GM03348 (cell line): ENCODE measurements at places on chromosomes 5 and 9.

DNA sequence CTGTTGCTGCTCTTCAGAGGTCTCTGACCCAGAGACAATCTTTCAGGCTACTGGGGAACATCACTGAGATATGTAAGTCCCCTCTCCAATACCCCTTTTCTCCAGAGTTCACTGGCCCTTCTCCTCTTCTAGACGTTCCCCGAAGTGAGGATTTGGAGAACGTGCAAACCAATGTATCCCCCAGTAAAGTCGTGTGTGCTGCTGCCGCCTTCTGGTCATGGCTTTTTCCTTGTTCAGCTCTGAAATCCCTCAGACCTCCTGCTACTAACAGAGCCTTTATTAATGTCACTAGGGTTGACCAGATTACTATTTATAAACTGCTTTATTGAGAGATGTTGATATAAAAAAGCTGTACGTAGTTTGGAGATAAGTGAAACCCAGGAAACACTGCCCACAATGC is 1028.6 kb downstream of the CDH9 start:
- no peak for DNase-seq

- no peak for DNase-seq
Observed at GRCh38 chr9:84955155-84955554, 285.6 kb downstream of the NTRK2 start.

DNA sequence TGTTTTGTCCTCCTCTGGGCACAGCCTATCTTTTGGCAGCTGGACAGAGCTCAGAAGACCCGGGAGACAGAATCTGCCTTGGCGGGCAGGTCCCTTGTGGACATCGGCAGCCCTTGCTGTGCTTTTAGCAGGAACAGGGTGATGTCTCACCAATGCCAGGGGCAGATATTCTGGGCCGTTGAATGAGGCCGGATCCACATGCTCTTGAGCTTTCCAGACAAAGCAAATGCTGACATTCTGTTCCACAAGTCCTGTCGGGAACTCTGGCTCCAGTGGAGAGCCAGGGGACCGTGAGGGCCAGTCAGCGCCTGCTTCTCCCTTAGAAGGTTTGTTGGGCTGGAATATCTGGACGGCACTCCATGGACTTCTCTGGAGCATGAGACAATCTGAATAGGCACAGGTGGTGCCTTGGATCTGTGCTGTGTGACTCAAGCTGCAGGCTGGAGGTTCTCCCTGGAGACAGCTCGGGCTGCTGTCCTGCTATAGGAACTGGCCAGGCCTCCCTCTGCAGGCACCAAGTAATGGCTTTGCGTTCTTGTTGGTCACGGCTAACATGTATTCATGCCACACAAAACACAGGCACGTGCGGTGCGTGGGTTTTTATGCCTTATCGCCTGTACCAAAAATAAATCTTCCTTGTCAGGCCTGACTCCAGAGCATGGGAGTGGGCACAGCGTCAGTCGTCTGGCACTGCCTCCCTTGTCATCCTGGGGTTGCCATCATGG is 80.3 kb downstream of the GADD45G start:
- no peak for DNase-seq

DNA sequence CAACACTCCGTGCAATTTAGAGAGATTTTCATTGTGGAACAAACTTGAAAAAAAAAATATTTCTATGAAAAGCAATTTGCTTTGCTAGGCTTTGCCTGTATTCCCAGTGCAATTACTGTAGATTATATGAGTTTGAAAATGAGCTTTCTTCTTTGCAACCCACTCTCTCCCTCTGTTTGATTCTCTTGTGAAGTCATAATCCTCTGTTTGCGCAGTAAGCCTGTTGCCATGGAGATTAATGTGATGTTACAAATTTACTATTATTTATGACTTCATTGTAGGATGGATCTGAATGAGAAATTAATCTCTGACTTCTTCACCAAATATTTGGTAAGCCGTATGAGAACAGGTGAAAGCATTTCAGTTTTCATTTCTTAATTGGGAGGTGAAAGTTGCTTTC is 320.3 kb downstream of the SPATA31D1 start:
- DNase-seq, result no peak

- DNase-seq, result no peak
Observed at GRCh38 chr5:170756691-170757090, 26.8 kb upstream of the GABRP start.

- DNase-seq, result peak; percentile 11
Observed at GRCh38 chr9:112411626-112412027, 31.7 kb downstream of the HSDL2 start.

DNA sequence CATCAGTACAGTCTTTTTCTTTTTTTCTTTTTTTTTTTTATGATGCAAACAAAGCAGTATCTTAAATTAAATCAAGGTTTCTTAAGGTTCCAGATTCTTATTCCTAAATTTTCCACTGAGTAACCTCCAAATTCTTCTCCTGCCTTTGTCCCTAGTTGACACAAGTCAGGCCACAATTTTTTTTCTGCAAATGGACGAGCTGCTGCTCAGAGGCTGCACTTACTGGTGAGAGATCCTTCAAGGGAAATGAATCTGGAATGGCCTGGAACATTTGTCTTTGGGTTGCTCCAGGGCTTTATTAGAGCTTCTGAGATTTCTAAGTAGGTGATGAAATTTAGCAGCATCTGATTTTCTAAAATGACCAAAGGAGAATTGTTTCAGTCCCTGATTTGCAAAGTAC is 39.3 kb downstream of the PIK3R1 start:
- DNase-seq, result no peak

DNA sequence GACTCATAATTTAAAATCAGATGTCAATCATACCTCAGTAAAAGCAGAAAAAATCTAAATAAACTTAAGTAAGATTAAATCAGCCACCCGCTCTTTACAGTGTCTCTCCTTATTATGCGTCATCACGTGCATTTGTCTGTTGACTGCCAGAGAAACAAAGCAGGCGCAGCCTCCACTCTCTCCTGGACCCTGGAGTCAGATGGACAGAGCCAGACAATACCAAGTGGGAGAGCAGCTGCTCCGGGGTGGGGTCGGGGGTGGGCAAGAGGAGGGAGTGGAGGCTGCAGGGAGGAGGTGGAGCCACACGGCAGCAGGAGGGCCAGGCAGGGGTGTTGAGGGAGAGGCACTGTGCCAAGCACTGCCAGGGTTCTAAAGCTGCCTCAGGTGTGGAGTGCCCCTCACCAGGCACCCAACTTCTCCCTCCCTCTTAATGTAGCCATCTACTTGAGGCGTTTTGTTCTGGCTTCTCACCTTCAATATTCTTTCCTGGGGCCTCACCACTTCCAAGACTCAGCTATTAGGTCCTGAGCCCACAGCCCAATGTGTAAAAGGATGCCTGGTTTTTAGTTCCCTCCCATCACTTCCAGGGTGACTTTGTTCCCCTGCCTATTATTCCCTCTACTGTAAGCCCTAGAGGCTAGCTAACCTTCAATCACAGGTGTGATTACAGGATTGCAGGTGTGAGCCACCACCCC is 96.3 kb downstream of the GLDC start:
- DNase-seq, result no peak

DNA sequence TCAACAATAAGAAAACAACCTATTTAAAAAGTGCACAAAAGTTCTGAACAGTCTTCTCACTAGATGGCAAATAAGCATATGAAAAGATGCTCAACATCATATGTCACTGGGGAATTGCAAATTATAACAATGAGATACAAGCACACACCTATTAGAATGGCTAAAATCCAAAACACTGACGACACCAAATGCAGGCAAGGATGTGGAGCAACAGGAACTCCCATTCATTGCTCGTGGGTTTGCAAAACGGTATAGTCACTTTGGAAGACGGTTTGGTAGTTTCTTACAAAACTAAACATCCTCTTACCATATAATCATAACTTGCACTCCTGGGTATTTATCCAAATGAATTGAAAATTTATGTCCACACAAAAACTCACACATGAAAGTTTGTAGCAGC is 100.9 kb upstream of the TBC1D2 start:
- DNase-seq, result no peak

GRCh38 chr9:105281926-105282325 is 37.5 kb downstream of the SLC44A1 start:
- no peak for DNase-seq

GRCh38 chr5:88727705-88728313 is 155.2 kb downstream of the MEF2C start:
- DNase-seq, result peak; percentile 16

DNA sequence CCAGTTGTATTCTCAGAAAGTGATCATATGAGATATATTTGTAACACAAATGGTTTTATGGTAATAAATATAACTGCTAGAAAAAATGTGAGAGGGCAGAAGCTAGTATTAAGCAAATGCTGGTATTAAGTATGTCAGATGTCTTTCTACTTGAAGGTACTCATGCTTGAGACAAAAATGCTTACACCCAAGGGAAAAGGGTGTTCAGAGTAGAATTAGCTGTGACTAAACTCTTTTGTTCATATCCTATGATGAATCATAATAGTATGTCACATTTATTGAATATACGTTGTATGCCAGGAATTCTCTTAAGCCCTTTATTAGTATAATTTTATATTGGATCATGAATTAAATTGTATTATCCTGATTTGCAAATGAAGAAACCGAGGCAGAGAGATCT is 2.2 kb downstream of the ADGRV1 start:
- DNase-seq, result no peak

DNA sequence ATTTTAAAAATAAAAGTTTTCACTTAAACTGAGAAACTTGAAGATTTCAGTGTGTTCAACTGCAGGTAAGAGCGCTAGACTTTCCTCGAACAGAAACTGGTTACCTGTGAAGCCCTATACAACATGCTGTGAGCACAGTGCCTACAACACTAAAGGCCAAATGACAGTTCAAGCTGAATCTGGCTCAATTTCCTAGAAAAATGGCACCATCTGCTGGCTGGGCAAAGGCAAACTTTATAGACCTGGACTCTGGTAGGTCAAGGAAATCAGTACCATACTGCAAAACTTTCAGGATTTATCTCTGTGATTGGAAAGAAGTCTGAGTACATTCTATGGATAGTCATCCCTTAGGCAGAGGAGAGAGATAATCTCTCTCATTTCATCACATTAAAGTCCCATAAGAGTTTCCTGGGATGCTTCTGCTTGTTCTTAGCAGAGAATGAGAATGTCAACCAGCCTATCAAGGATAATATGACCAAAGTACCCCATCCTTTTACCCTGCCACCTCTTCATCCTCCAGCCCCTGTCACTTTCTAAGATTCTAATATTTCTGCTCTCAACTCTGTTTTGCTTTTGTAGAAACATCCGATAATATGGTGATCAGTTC is 31.8 kb upstream of the FOXB2 start:
- DNase-seq, result peak; percentile 67

DNA sequence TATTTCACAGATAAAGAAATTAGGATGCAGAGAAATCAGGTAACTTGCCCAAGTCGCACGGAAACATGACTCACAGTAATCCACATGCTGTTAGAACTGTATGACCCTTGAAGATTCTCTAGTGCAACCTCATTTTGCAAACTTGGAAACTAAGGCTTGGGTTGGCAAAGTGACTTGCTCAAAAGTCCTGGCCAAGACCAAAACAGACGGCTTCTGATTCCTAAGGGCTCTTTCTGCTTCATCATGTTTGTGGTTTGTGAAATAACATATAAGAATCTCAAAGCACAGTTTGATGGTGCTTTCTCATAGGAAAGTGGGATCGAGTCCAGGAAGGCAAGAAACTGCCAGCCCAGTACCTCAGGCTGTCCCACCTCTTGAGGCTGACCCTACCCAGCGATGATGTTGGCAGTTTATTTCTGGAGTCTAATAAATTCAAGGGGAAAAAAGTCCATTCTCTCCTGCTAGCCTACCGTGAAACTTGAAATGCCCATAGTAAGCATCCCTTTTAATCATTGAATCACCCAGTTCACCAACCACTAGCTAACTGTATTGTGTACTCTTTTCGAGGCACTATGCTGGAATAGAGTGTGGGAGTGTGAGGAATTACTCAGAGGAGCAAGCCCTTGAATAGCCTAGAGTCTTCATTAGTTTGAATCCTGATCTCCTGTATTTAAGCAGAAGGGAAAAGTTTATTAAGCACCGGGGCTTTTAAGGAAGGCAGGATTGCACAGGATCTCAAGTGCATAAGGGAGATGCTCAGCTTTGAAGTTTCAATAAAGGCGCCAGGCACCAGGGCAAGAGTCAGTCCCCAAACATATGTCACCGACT is 14.1 kb downstream of the CAPSL start:
- peak; percentile 64 for DNase-seq

- peak; percentile 12 for DNase-seq
Observed at GRCh38 chr5:73605223-73606087, 20.5 kb upstream of the ARHGEF28 start.

DNA sequence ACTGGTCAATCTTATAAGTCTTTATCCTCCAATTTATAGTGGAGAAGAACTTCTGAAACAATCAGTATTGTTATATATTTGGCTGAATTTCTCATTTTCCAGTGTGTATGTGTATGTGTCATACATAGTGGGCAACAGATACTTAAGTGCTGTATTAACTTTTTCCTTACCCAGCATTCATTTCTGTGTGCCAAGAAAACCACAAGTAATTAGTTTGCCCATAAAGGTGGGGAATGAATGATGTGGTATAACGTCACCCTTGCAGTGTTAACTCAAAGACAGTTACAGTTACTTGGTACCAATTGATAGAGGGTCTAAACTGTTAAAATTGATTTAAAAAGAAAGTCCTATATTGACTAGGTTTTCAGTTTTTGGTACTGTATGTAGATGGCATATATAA is 2.0 kb downstream of the OGN start:
- DNase-seq, result no peak

DNA sequence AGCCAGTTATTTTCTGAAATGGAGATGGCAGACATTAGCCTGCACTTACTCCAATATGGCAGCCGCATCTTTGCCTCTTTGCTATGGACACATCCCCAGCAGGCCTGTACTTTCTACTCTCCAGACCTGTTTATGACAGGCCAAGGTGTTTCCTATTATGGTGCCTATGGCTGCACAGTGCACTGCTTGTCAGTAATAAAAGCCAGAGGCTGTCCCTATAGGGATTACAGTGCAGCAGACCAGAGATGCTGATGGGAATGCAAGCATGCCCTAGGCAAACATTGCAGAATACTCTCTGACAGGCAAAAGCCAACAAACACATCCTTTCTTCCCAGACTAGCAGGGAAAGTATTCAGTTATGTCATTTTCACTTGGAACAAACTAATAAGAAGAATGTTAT is 442.9 kb downstream of the RAB3C start:
- no peak for DNase-seq

DNA sequence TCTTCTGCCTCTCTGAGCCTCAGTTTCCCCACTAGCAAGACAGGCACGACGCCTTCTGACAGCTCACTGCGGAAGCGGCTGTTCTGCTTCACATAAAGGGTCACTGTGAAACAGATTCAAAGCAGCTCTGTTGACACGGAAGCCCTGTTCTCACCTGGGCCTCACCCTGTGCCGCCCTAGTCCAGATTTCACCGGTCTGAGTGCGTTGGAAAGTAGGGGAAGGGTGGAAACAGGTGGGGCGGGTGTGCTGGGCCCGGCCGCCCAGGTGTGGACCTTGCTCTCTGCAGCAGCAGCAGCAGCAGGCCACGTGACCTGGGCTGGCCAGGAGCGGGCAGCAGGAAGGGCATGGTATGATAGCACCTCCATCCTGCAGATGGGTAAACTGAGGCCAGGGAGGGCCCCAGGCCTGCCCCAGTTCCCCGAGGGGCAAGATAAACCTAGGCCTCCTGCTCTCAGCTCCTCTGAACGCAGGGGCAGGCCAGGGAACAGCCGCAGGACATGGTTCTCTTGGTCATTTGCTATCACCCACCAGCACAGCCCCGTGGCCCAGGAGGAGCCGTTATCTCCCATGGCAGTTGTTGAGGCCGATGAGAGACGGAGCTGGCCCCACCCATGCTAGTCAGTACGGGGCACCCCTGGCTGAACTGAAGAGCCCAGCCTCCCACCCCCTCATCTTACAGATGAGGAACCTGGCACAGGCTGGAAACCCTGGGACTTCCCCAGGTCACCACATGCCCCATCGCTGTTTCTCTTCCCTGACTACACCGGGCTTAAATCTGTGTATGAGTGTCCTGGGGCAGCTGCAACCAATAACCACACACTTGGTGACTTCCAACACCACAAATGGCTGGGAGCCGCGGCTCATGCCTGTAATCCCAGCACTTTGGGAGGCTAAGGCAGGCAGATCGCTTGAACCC is 12.1 kb downstream of the PTGES2 start:
- no peak for DNase-seq
